Neuronal stem cell (in vitro differentiated cells): ENCODE measurements at places on chromosomes 16 and 17.

GRCh38 chr17:73337330-73337710 is 25.5 kb upstream of the CDC42EP4 start:
- H3K4me1 ChIP-seq, result peaks cover 13% of the 10 kb centered on the region
- H3K4me3 ChIP-seq, result no peak overlapping the region
- peaks cover 12% of the 10 kb centered on the region for H3K36me3 ChIP-seq
- no peak for DNase-seq
- H3K27ac ChIP-seq, result no peak overlapping the region

- H3K4me1 ChIP-seq, result no peaks in the 10 kb centered on the region
- no peak overlapping the region for H3K4me3 ChIP-seq
- no peak for DNase-seq
- no peaks in the 10 kb centered on the region for H3K36me3 ChIP-seq
- H3K27ac ChIP-seq, result no peak overlapping the region
These were observed 63.0 kb downstream of the GSG1L start for GRCh38 chr16:28000314-28001169.

- peaks cover 4% of the 10 kb centered on the region for H3K27me3 ChIP-seq
- DNase-seq, result no peak
These were observed 23.3 kb upstream of the CCR7 start for GRCh38 chr17:40588552-40588951.

- no peak overlapping the region for H3K4me3 ChIP-seq
- H3K27ac ChIP-seq, result no peak overlapping the region
- no peak for DNase-seq
- H3K36me3 ChIP-seq, result no peaks in the 10 kb centered on the region
These were observed 1200.0 kb downstream of the CDH11 start for GRCh38 chr16:63921737-63922295.

GRCh38 chr17:35934760-35935159 is 4.2 kb upstream of the RDM1 start:
- DNase-seq, result no peak
- H3K4me1 ChIP-seq, result no peaks in the 10 kb centered on the region
- H3K27ac ChIP-seq, result no peak overlapping the region
- H3K36me3 ChIP-seq, result no peaks in the 10 kb centered on the region
- H3K4me3 ChIP-seq, result no peak overlapping the region

- H3K27me3 ChIP-seq, result peaks cover 45% of the 10 kb centered on the region
- H3K4me1 ChIP-seq, result peaks cover 10% of the 10 kb centered on the region
- no peak overlapping the region for H3K27ac ChIP-seq
These were observed 8.3 kb downstream of the CDH16 start for GRCh38 chr16:66910175-66910940.

DNA sequence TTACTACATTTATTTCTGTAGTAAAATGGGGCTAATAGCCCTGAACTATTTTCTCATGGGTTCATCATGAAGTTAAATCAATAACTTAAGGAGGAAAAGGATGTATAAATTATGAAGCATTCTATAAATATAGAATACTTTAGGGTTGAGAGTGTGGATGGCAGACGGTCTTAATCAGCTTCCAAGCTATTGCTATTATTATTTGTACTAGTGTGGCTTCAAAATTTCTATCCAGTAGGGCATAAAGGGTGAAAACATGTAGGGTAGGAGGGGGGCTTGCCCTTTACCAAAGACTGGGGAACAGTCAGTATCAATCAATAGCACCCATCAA is 26.4 kb upstream of the DHX8 start:
- H3K36me3 ChIP-seq, result no peaks in the 10 kb centered on the region
- DNase-seq, result no peak
- no peaks in the 10 kb centered on the region for H3K27me3 ChIP-seq
- H3K27ac ChIP-seq, result no peak overlapping the region
- H3K4me3 ChIP-seq, result no peak overlapping the region

- no peak overlapping the region for H3K27ac ChIP-seq
- DNase-seq, result no peak
- H3K27me3 ChIP-seq, result no peaks in the 10 kb centered on the region
- H3K36me3 ChIP-seq, result peaks cover 13% of the 10 kb centered on the region
These were observed 70.3 kb downstream of the CREBBP start for GRCh38 chr16:3810198-3810664.

- DNase-seq, result peak; percentile 75
- peaks cover 16% of the 10 kb centered on the region for H3K4me1 ChIP-seq
- no peak overlapping the region for H3K27ac ChIP-seq
- peaks cover 68% of the 10 kb centered on the region for H3K27me3 ChIP-seq
These were observed 1.3 kb upstream of the TMEM92 start for GRCh38 chr17:50272711-50273653.

- H3K27me3 ChIP-seq, result no peaks in the 10 kb centered on the region
- no peaks in the 10 kb centered on the region for H3K36me3 ChIP-seq
- H3K4me1 ChIP-seq, result no peaks in the 10 kb centered on the region
- H3K4me3 ChIP-seq, result no peak overlapping the region
- no peak overlapping the region for H3K27ac ChIP-seq
These were observed 49.0 kb downstream of the BCL7C start for GRCh38 chr16:30844671-30845449.

- no peak for DNase-seq
- H3K36me3 ChIP-seq, result no peaks in the 10 kb centered on the region
- no peak overlapping the region for H3K27ac ChIP-seq
- peaks cover 8% of the 10 kb centered on the region for H3K4me1 ChIP-seq
- H3K4me3 ChIP-seq, result no peak overlapping the region
These were observed 184.6 kb upstream of the HSBP1 start for GRCh38 chr16:83623091-83623730.

- H3K4me1 ChIP-seq, result no peaks in the 10 kb centered on the region
- no peak overlapping the region for H3K4me3 ChIP-seq
These were observed 6.9 kb upstream of the PIRT start for GRCh38 chr17:10844621-10845387.

GRCh38 chr16:84583995-84584394 is 33.9 kb downstream of the COTL1 start:
- peaks cover 7% of the 10 kb centered on the region for H3K4me1 ChIP-seq
- H3K27me3 ChIP-seq, result no peaks in the 10 kb centered on the region
- no peak overlapping the region for H3K27ac ChIP-seq
- no peak for DNase-seq

- H3K36me3 ChIP-seq, result no peaks in the 10 kb centered on the region
- no peak overlapping the region for H3K27ac ChIP-seq
- H3K27me3 ChIP-seq, result no peaks in the 10 kb centered on the region
- no peaks in the 10 kb centered on the region for H3K4me1 ChIP-seq
These were observed 201.6 kb upstream of the SOX9 start for GRCh38 chr17:71919186-71919585.

DNA sequence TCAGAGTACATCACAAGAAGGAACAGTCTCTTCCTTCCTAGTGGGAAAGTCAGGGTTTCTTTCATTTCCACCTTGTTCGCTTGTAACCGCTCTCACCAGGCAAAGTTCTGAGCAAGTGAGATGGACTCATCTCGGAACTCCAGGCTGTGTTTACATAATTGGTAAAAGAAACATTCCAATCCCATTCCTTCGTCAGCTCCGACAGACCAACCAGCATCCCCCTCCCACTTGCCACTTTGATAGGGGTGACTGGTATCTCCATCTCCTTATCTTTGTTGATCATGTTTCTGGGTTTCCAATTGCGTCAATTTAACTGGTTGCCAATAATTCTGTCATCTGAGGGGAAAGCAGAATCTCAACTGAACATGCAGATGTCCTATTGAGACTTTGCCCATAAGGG is 36.8 kb upstream of the LYRM9 start:
- H3K27me3 ChIP-seq, result peaks cover 7% of the 10 kb centered on the region
- no peaks in the 10 kb centered on the region for H3K4me1 ChIP-seq
- no peak overlapping the region for H3K4me3 ChIP-seq
- no peak for DNase-seq
- H3K27ac ChIP-seq, result no peak overlapping the region

DNA sequence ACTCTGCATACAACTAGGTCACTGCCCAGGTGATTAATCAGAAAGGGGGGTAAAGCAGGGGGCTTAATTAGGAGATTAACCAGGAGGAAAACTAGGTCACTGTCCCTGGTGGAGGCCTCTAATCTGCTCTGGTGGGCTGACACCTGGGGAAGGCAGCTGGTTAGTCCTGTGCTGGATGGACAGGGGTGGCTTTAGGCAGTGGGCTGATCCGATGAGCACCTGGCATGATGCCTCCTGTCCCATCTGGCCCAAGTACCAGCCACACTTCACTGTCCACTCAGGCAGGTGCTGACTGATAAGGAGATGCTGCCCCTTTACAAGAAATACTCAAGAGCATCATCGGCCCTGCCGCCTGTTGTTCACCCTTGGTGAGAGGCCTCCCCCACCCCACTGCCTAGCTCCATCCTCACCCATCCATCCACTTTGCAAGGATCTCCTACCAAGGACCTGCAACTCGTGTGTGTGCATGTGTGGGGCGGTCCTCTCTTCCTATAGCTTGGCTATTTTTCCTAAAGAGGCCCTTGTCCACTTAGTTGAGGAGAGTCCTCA is 13.8 kb upstream of the RCVRN start:
- no peak overlapping the region for H3K4me3 ChIP-seq
- H3K27ac ChIP-seq, result no peak overlapping the region
- no peaks in the 10 kb centered on the region for H3K4me1 ChIP-seq
- H3K27me3 ChIP-seq, result no peaks in the 10 kb centered on the region

DNA sequence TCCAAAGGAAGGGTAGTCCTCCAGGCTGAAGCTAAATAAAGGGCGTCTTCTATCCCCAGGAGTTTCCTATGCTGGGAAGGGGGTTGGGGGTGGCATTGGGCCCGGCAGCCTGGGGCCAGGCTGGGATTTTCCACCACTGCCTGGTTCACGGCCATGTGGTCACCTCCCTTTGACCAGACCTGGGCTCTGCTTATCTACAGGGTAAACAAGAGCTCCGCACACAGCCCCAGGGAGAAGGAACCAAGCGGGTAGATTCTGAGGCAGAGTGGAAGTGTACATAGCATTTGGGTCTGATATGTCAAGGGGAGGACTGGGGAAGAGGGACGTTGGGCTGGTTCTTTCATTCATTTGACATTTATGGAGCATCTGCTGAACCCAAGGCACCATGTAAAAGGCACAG is 27.2 kb upstream of the TMEM220 start:
- H3K4me1 ChIP-seq, result peaks cover 19% of the 10 kb centered on the region
- no peak overlapping the region for H3K27ac ChIP-seq
- H3K27me3 ChIP-seq, result peaks cover 8% of the 10 kb centered on the region
- no peaks in the 10 kb centered on the region for H3K36me3 ChIP-seq
- DNase-seq, result no peak

- DNase-seq, result no peak
- H3K4me1 ChIP-seq, result no peaks in the 10 kb centered on the region
- no peak overlapping the region for H3K27ac ChIP-seq
- no peaks in the 10 kb centered on the region for H3K36me3 ChIP-seq
- H3K4me3 ChIP-seq, result no peak overlapping the region
- peaks cover 9% of the 10 kb centered on the region for H3K27me3 ChIP-seq
These were observed 24.8 kb upstream of the MYO1D start for GRCh38 chr17:32901743-32902142.

DNA sequence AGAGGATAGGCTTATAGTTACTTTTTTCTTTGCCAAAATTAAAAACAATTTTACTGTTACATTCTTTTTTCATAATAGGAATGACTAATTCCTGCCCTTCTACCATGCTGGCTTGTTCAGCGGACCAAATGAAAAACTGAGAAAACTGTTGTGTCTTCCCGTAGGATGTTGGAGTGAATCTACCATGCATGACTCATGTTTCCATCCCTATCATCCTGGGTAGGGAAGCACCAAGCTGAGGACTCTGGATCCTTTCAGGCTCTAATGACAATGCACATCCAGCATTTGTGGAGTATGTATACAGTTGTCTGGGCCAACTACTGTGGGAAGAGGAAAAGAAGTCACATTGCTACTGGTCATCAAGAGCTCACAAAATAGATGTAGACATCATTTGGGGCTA is 41.1 kb upstream of the DHX8 start:
- peaks cover 4% of the 10 kb centered on the region for H3K4me1 ChIP-seq
- no peak for DNase-seq
- H3K27ac ChIP-seq, result no peak overlapping the region

DNA sequence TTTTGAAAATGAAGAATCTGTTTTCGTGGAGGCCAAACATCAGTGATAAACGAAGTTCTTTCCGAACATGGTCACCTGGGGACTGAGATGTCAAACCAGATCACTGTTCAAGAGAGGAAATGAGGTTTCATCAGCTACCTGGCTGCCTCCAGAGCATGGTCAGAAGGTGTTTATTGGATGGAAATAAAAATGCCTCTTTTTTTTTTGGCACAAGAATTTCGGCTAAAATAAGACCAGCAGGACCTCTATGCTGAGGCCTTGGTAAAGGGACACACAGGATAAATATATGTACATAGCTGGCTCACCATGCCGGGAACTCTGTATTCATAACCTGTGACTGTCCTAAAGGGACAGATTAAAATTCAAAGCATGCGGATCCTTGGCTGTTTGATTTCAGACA is 135.3 kb downstream of the UTP18 start:
- no peaks in the 10 kb centered on the region for H3K4me1 ChIP-seq
- H3K36me3 ChIP-seq, result no peaks in the 10 kb centered on the region
- DNase-seq, result no peak
- H3K27ac ChIP-seq, result no peak overlapping the region

DNA sequence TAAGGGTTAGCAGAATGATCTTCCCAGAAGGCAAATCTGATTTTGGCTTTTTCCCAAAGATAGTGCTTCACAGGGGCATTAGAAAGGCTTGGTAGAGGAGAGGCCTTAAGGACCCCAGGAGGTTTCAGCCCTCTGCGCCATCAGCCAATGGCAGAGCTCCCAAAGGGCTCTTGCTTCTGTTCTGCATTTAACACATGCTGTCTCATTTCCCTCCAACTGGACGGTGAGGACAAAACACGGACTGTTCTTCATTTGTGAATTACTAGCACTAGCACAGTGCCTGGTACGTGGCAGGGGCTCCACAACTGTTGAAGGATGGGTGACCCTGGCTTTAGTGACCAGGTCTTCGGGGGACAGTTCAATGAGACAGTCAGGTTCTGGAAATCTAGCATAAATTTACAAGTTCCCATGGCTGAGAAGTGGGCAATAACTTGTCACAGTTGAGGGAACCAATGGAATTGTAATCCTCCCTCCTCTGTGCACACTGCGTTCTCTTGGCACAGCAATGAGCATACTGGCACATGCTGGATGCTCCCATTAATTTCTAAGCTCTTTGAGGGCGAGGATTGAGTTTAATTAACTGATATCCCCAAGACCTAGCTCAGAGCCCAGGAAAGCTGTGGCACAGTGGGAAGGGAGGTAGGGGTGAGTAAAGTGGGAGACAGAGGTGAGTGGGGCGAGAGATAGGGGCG is 45.4 kb downstream of the COG7 start:
- H3K4me3 ChIP-seq, result no peak overlapping the region
- H3K27me3 ChIP-seq, result no peaks in the 10 kb centered on the region
- DNase-seq, result no peak
- H3K36me3 ChIP-seq, result peaks cover 81% of the 10 kb centered on the region
- peaks cover 7% of the 10 kb centered on the region for H3K4me1 ChIP-seq
- no peak overlapping the region for H3K27ac ChIP-seq

DNA sequence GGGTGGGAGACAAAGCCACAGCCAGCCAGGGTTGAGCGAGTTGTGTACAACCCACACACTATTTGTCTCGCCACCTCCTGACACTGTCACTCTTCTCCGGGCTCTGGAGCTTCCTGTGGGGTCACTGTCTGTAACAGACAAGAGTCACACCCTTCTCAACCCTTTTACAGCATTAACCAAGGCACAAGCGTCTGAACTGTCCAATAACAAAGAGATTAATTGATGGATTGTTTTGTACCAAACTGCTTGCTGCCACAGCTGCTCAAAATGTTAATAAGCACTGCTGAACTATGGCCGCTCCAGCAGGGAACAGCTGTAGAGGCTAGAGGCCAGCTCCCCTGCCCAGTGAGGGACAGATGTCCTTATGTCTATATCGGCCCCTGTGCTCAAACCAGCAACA is 25.2 kb upstream of the HYDIN start:
- H3K36me3 ChIP-seq, result no peaks in the 10 kb centered on the region
- no peak for DNase-seq
- H3K27ac ChIP-seq, result no peak overlapping the region
- no peak overlapping the region for H3K4me3 ChIP-seq
